ENCODE measurements at places on chromosomes 7 and 10.

GRCh38 chr10:36281831-36282331, 639.8 kb upstream of the FZD8 start:
- no peaks in the 10 kb centered on the region for H3K4me1 ChIP-seq
- DNase-seq: no peak
- H3K27ac ChIP-seq: no peak overlapping the region
- H3K27me3 ChIP-seq: no peaks in the 10 kb centered on the region
- H3K36me3 ChIP-seq: no peaks in the 10 kb centered on the region

DNA sequence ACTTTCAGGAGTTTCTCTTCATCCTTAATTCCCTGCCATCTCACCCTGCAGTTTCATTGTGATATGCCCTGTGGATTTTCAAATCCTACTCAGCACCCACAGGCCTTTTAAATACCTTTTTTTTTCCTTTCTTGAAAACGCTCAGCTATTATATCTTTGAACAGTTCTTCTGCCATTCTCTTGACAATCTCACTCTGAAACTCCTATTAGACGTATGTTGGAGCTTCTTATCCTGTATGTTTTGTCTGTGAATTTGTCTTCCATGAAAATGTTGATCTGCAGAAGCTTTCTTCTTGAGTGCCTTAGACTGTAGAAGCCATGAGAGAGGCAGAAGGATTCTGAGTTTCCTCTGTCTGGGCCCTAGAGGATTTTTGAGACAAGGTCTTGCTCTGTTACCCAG, 18.9 kb upstream of the YAE1 start:
- H3K4me1 ChIP-seq: no peaks in the 10 kb centered on the region
- no peaks in the 10 kb centered on the region for H3K27me3 ChIP-seq
- H3K27ac ChIP-seq: no peak overlapping the region
- no peak for DNase-seq

- H3K4me3 ChIP-seq: no peak overlapping the region
- H3K27me3 ChIP-seq: no peaks in the 10 kb centered on the region
- H3K4me1 ChIP-seq: peaks cover 14% of the 10 kb centered on the region
Measured at GRCh38 chr7:138935465-138936011, 45.7 kb downstream of the KIAA1549 start.

GRCh38 chr10:115654961-115655360, 561.8 kb downstream of the ATRNL1 start:
- H3K27me3 ChIP-seq: no peaks in the 10 kb centered on the region
- H3K36me3 ChIP-seq: no peaks in the 10 kb centered on the region
- DNase-seq: no peak
- no peak overlapping the region for H3K27ac ChIP-seq
- no peak overlapping the region for H3K4me3 ChIP-seq
- no peaks in the 10 kb centered on the region for H3K4me1 ChIP-seq

GRCh38 chr10:76911184-76911583, 726.4 kb downstream of the KCNMA1 start:
- H3K4me1 ChIP-seq: no peaks in the 10 kb centered on the region
- H3K27me3 ChIP-seq: no peaks in the 10 kb centered on the region
- no peak overlapping the region for H3K4me3 ChIP-seq
- no peak for DNase-seq
- H3K27ac ChIP-seq: no peak overlapping the region

GRCh38 chr7:129872054-129872453, 80.7 kb downstream of the UBE2H start:
- peaks cover 28% of the 10 kb centered on the region for H3K4me1 ChIP-seq
- H3K36me3 ChIP-seq: no peaks in the 10 kb centered on the region
- no peaks in the 10 kb centered on the region for H3K27me3 ChIP-seq

GRCh38 chr10:86709396-86710185, 41.3 kb downstream of the LDB3 start:
- H3K4me3 ChIP-seq: no peak overlapping the region
- no peak overlapping the region for H3K27ac ChIP-seq
- DNase-seq: no peak
- no peaks in the 10 kb centered on the region for H3K36me3 ChIP-seq
- peaks cover 15% of the 10 kb centered on the region for H3K4me1 ChIP-seq
- H3K27me3 ChIP-seq: peaks cover 3% of the 10 kb centered on the region

DNA sequence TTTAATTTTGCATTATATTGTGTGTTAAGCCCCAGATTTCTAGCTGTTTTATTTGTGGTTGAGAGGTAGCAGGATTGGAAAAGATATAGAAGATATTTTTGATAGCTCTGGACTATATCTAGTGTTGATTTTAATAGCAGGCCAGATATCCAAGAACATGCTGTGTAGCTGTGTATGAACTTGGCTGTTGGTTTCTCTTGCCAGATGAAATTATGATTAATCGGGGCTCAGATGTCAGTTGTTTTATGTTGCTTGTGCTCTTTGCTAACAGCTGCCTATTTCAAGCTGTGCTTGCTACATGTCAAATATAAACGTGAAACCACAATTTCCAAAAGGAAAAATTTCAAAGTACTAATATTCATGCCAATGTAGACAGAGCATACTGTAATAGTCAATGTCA, 141.1 kb downstream of the GRM3 start:
- DNase-seq: no peak
- H3K4me1 ChIP-seq: no peaks in the 10 kb centered on the region

GRCh38 chr10:32954080-32954479, 4.0 kb downstream of the ITGB1 start:
- no peak overlapping the region for H3K27ac ChIP-seq
- H3K4me1 ChIP-seq: peaks cover 77% of the 10 kb centered on the region
- no peaks in the 10 kb centered on the region for H3K36me3 ChIP-seq
- no peak for DNase-seq

DNA sequence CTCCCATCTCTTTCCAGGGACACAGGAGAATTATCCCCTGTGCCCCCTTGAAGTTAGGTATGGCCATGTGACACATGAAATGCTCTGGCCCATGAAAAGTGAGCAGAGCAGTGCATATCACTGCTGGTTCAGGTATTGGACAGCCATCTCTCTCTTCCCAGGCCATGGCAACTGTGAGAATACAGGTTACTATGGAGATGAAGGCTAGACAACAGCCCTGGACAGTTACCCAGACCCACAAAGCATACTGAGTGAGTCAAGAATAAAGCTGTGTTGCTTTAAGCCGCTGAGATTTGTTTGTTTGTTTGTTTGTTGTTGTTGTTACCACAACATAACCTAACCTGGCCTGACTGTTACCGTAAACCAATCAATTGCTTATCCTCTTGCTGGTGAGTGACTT, 722.3 kb downstream of the KCNMA1 start:
- no peaks in the 10 kb centered on the region for H3K36me3 ChIP-seq
- H3K27ac ChIP-seq: no peak overlapping the region
- no peak overlapping the region for H3K4me3 ChIP-seq
- H3K27me3 ChIP-seq: no peaks in the 10 kb centered on the region
- no peaks in the 10 kb centered on the region for H3K4me1 ChIP-seq

DNA sequence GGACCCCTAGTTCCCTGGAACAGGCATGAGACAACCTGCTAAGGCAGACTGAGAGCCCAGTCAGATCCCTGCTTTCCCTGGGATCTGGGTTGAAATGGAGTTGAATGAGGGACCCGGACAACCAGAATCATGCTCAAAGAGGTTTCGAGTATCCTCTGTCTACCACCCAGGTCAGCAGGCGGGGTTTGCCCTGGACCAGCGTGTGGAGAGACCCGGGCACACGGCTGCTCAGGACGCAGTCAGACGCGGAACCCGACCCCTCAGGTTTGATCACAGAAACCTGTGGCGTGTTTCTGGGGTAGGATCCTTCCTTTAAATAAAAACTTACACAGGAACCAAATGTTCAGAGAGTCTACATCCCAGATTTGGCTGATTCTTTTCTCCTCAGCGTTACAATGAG, 330.6 kb downstream of the PTPRN2 start:
- H3K27me3 ChIP-seq: no peaks in the 10 kb centered on the region
- H3K4me3 ChIP-seq: no peak overlapping the region
- H3K27ac ChIP-seq: no peak overlapping the region
- H3K36me3 ChIP-seq: no peaks in the 10 kb centered on the region
- H3K4me1 ChIP-seq: no peaks in the 10 kb centered on the region
